ENCODE measurements at places on chromosomes 3 and 15.
A peak's percentile ranks its signal among the peaks of the same experiment; 100 is the strongest.

- no peak for DNase-seq
These were observed 160.8 kb upstream of the TLE3 start for GRCh38 chr15:70258369-70259027.

- no peak for DNase-seq
These were observed 433.5 kb upstream of the PPP2R3A start for GRCh38 chr3:135532021-135532420.

DNA sequence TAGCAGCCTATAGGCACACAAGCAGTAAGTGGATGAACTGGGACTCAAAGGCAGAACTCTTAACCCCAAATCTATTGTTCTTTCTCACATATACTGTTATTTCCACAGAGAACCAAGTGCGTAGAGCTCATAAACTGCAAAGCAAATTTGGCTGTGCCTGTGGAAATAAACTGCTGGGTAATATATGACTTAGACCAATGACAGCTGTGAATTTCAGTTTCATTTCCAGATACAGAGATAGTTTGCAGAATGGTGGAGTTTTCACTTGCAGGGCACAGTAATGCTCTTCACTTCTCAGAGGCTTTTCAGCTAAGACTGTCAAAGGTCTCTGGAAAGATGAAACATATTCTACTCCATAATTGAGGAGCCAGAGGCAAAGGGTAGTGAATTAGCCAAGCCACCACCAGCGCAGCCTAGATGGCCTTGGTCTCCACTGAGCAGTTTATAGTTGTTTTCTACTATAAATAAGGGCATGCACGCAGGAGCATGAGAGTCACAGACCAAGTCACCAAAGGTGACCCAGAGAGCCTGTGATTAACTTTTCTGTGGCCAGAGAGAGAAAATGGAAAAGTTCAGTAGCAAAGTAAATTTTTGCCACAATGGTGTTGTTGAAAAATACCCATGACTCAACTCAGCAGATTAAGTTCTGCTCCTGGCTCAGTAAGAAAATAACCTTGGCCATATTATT is 180.7 kb upstream of the GRM7 start:
- no peak for DNase-seq

DNA sequence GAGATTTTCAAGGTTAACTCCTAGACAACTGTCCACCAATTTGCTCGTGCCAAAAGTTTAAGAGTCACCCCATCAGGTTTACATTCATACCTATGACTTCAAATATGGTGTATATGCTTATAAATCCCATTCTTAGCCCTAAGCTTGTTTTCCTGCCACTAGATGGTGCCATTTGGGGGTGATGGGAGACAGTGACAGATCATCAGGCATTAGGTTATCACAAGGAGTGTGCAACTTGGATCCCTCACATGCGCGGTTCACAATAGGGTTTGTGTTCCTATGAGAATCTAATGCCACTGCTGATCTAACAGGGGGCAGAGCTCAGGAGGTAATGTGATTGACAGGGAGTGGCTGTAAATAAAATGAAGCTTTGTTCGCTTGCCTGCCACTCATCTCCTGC is 182.7 kb downstream of the CNTN6 start:
- no peak for DNase-seq

DNA sequence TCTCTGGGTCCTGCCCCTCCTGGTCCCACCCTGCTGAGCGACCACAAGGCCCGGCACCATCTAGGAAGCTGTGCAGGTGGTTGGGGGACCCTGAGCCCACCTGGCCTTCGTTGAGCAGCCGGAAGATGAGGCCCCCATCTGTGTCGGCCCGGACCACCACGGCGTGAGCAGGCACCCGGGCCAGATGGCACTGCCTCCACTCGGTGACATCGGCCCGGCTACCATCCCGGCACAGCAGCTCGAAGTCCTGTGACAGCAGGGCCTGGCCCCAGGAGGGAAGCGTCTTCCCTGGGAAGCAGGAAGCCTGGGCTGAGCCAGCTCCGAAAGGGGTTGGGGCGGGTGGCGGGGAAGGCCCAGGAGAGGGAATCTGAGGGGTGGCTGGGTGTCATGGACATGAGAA is 12.6 kb downstream of the MELTF start:
- no peak for DNase-seq

GRCh38 chr3:168091941-168092340 is 3.8 kb downstream of the GOLIM4 start:
- no peak for DNase-seq

DNA sequence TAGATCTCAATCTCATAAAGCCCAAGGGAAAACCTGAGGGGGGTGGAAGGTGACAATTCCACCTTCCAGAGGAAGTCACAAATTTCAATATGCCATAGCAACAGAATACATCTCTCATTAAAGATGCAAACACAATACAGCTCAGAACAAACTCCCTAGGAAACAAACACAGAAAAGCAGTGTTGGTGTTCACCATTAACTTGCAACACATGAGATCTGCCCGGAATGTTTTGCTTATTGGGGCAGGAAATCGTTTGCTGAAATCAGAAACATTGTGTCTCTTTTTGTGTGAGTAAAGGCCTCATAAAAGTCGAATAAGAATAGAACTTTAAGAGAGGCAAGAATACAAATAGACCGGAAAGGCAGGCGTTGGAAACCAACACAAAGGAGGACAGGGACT is 5.8 kb upstream of the RYR3 start:
- no peak for DNase-seq

GRCh38 chr15:73573572-73573971 is 59.6 kb downstream of the NPTN start:
- DNase-seq, result no peak

DNA sequence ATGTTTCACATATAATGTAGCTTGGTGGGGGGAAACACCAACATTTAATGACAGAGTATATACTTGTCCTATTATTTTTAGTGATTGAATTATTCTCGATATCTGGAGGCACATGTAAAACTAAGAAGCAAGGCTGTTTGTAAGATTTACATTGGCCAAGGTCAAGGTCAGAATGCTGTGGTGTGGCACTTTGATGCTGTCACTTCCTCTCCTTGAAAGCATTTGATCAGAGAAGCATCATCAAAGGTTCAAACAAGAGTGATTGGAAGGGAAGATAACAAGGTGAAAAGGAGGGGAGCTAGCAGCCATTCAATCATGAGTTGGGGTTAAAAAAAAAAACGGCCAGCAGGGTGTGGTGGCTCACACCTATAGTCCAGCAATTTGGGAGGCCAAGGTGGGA is 26.4 kb downstream of the RTF1 start:
- no peak for DNase-seq

DNA sequence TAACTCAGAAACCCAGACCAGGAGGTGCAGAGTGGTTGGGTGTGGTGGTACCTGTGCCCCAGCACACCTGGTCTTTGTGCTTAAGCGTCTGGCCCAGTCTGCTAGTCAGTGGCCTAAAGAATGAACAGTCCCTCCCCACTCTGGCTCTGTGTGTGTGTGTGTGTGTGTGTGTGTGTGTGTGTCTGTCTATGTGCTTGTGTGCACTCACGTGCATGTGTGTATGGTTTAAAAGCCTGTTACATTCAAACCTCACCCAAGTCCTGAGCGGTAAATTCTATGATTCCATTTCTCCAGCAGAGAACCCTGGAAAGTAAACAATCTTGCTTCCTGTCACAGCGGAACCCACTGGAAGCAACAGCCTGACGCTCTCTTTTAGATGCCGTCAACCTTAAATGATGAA is 34.2 kb downstream of the EDEM1 start:
- no peak for DNase-seq

- DNase-seq, result no peak
These were observed 145.9 kb upstream of the GALNT15 start for GRCh38 chr3:16028604-16029003.

DNA sequence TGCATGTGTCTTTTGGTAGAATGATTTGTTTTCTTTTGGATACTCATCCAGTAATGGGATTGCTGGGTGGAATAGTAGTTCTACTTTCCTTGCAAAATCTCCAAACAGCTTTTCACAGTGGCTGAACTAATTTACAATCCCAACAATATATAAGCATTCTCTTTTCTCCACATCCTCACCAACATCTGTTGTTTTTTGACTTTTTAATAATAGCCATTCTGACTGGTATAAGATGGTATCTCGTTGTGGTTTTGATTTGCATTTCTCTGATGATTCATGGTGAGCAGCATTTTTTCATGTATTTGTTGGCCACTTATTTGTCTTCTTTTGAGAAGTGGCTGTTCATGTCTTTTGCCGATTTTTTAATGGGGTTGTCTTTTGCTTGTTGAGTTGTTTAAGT is 55.8 kb downstream of the ST8SIA2 start:
- DNase-seq, result no peak

GRCh38 chr3:49456466-49456865 is 13.6 kb upstream of the DAG1 start:
- DNase-seq, result no peak

DNA sequence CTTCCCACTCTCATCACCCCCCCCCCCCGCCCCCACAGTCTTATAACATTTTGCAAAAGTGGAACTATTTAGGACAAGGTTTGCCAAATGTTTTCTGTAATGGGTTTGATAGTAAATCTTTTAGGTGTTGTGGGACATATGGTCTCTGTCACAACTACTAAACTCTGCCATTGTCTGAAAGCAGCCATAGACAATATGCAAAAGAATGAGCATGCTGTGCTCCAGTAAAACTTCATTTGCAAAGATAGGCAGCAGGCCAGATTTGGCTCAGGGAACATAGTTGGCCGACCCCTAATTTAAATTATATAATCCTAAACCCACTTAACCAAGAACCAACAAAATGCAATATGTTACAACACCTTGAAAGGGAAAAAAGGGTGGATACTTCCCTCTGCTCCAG is 46.4 kb downstream of the TIPARP start:
- no peak for DNase-seq

DNA sequence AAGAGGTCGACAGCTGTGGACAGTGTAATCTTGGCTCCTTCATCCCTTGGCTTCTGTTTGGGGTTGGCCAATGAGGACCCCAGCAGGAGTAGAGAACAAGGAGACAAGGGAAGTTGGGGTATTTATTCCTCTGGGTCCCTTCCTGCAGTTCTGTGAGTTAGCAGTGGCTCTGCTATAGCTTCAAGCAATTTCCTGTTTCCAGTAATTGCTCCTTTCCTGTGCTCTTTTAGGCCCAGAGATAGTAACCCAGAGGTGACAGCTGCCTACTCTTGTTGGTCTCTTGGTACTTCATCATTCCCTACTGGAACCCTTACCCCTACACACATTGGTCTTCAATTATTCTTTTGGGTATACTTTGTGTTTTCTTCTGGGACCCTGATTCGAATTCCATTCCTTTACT is 92.9 kb downstream of the NR1D2 start:
- no peak for DNase-seq

GRCh38 chr3:128107834-128108233 is 15.8 kb downstream of the RUVBL1 start:
- DNase-seq, result no peak

GRCh38 chr3:149717391-149718056 is 34.8 kb downstream of the COMMD2 start:
- peak; percentile 35 for DNase-seq

DNA sequence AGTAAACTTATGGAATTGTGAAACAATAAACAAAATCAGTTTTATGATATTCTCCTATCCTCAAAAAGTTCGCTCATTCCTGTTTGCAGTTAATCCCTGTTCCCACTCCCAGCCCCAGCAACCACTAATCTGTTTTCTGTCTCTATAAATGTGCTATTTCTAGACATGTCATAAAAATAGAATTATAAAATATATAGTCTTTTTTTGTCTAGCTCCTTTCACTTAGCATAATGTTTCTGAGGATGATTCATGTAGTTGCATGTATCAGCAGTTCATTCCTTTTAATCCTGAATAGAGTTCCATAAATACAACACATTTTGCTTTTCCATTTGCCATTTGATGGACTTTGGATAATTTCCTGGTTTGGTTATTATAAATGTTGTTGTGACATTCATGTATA is 140.0 kb downstream of the KCNAB1 start:
- no peak for DNase-seq

DNA sequence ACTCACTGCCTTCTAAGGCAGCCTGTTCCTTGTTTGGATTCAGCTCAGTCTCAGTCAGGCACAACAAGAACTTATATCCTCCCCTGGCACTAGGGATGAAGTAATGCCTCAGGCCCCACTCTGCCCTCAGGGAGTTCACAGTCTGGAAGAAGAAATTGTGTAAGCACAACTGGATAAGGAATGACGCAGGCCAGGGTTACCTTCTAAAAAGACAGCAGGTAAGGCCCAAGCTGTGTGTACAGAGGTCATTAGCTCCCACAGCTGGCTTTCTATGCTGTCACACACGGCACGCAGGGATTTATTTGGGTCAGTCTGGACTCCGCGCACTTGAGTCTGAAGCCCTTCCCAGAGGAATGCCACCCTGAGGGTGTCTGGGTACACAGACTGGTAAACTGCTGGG is 82.9 kb downstream of the IQSEC1 start:
- no peak for DNase-seq

All from endothelial cell (in vitro differentiated cells).